Activated CD4-positive, alpha-beta memory T cell treated with anti-CD3 and anti-CD28 coated beads for 36 hours (primary cell): ENCODE measurements at places on chromosomes 4 and X.

DNA sequence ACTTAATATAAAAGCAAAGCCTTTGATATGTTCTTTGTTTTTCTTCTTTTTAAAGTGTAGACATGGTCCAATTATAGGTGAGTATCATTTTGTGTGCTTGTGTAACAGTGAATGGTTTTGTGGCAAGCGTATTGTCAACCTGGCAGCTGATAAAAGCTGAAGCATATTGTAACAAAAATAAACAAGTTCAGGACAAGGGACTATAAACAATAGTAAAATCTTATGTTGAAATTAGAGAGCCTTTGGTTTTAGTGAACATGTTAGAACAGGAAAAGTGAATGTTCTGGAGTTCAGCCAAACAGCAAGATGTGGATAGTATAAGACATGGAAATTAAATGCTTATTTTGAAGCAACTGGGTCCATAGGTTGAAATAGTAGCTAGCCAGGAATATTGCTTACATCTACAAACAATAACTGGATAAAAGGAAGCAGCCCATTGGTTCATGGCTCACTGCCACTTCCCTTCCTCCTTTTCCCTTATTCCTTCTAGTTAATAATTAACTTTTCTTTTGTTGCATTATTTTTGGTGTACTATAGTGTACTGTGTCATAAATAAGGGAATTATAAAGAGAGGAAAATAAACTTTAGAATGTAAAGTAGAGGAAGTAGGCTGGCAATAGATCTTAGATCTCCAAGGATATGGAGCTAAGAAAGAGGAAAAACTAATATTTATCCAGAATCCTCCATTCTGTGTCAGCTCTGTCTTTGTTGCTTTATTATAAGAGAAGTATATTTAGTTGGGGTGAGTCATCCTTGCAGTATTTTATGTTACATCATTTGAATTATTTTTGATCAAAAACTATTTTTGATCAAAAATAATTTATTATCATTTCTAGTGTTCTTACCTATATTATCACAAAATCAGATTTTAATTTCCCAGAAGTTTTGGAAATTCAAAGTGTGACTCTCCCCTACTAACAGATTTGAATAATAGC, 65.6 kb downstream of the MRPL1 start:
- H3K4me1 ChIP-seq: no peaks in the 10 kb centered on the region
- H3K27me3 ChIP-seq: no peaks in the 10 kb centered on the region
- H3K36me3 ChIP-seq: peaks cover 39% of the 10 kb centered on the region
- no peak overlapping the region for H3K27ac ChIP-seq
- no peak for DNase-seq

DNA sequence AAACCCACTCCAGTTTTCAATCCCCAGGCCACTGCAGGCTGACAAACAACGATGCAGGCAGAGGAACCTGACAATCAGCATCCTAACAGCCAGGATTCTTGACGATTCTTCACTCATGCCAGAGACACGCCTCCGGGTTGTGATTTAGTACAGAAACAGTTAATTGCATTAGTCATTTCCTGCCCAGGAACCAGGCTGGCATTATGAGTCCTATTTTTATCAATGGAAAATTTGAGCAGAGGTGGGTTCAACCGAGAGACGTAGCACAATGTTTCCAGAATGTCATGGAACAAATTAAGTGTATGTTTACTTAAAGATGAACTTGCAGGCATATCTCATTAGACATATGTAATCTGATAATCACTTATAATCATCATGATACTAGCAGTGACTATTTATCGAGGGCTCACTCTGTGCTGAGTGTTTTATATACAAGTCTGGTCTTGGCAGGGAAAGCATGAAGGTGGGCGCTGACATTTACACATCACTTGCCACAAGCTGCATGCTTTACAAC, 159.7 kb downstream of the NSUN7 start:
- peak; percentile 72 for DNase-seq
- peaks cover 1% of the 10 kb centered on the region for H3K27me3 ChIP-seq

DNA sequence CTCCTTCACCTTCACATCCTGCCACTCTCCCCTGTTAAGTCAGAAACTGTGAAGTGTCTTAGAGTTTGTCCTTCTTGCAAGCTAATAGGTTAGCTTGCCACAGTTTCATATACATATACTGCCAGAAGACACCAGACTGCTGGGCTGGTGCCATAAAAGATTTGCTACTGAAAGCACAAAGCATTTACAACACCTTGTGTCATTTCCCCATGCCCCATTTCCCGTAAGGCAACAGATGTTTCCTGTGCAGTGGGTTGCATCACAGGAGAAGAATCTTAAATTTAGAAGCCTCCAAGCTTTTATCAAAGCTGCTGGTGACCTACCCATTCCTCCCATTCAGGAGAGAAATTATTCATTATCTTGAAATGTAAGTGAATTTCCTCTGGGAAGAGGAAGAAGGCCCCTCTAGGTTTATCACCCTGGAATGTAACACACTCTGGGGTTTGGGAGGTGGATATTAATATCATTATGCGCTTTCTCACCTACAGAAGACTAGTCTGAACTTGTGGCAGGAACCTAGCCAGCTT, 34.5 kb upstream of the RAB33B start:
- H3K36me3 ChIP-seq: peaks cover 19% of the 10 kb centered on the region
- no peaks in the 10 kb centered on the region for H3K27me3 ChIP-seq
- peak; percentile 34 for DNase-seq
- H3K4me3 ChIP-seq: no peak overlapping the region
- peak overlapping the region; percentile 46 for H3K27ac ChIP-seq

DNA sequence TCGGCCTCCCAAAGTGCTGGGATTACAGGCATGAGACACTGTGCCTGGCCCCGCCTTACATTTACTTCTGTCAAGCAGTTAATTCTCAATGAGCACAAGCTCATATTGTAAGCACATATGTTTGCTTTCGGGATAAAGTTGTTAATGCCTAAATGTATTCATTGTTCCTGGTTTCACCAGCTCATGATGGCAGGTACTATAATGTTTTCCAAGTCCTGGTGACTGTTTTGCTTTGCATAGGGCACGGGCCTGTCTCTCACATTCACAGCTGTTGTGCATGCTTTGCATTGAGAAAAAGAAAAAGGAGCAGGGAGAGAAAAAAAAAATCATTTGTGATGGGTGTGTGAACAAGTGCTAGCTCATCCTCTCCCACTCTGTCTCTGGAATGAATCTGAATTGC, 661.2 kb upstream of the TENM3 start:
- H3K36me3 ChIP-seq: no peaks in the 10 kb centered on the region
- DNase-seq: no peak
- H3K27me3 ChIP-seq: no peaks in the 10 kb centered on the region
- no peak overlapping the region for H3K27ac ChIP-seq
- no peak overlapping the region for H3K4me3 ChIP-seq
- no peaks in the 10 kb centered on the region for H3K4me1 ChIP-seq

- H3K27ac ChIP-seq: no peak overlapping the region
- H3K36me3 ChIP-seq: no peaks in the 10 kb centered on the region
- peaks cover 2% of the 10 kb centered on the region for H3K4me1 ChIP-seq
- H3K27me3 ChIP-seq: no peaks in the 10 kb centered on the region
- no peak for DNase-seq
Observed at GRCh38 chr4:141669501-141669900, 33.1 kb downstream of the IL15 start.
